ENCODE measurements at places on chromosomes 12 and 14.

- no peak for DNase-seq
Measured at GRCh38 chr14:21307637-21308036, 27.8 kb downstream of the RPGRIP1 start.

- DNase-seq: no peak
Measured at GRCh38 chr12:69129564-69129963, 109.8 kb upstream of the CPSF6 start.

DNA sequence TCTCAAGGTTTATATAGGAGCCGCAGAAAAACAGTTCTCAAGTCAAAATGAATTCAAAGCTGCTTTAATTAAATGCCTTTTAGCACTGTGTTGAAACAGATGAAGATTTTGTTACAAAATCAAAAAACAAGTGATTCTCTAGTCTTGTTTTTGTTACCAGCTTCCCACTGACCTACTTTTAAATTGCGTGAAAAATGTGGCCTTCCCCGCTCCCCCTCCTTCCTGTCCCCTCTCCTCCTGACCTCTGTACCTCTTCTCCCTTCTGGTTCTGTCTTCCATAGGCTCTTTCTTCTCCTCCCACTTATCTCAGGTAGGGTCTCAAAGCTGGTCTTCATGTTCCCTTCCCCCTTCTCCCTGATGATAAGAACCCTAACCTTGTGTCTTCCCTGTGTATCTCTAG is 90.0 kb upstream of the MDM1 start:
- DNase-seq: no peak

GRCh38 chr14:30389134-30389876 is 169.7 kb upstream of the G2E3 start:
- DNase-seq: peak; percentile 17

DNA sequence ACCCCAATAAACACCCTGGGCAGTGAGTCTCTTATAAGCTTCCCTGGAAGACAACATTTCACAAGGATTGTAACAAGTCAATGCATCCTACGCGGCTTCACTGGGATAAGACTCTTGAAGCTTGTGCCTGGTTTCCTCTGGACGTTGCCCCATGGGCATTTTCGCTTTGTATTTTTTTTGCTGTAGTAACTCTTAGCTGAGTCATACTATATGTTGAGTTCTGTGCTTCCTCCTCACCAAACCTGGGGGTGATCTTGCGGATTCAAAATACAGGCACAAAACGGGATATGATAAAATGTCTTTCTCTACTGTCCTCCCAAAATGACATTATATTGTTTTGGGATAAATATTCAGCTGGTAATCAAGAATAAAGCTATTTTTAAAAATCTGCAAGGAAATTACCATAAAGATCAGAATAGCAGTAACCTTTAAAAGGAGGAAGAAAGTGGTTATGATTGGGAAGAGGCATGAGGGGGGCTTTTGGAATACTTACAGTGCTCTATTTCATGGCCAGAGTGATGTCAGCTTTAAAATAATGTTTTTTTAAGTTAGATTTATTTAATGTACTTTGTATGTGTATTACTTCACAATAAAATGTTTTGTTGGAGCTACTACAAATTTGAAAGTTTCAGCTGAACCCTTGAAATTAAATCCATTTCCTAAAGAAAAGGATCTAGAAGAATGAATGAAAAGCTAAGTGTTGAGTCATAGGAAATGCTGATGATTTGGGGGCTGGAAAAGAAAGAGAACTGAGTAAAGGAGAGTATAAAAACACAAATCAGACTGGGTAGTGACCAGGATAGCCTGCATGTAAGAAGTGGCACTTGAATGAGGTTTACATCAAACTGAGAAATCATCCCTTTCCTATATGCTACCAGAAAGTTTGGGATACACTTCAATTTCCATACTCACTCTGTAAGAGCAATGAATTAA is 14.7 kb downstream of the BTBD7 start:
- no peak for DNase-seq

GRCh38 chr12:13198876-13199275 is 2.4 kb downstream of the EMP1 start:
- no peak for DNase-seq

GRCh38 chr12:42603246-42603990 is 13.9 kb upstream of the PRICKLE1 start:
- DNase-seq: no peak

DNA sequence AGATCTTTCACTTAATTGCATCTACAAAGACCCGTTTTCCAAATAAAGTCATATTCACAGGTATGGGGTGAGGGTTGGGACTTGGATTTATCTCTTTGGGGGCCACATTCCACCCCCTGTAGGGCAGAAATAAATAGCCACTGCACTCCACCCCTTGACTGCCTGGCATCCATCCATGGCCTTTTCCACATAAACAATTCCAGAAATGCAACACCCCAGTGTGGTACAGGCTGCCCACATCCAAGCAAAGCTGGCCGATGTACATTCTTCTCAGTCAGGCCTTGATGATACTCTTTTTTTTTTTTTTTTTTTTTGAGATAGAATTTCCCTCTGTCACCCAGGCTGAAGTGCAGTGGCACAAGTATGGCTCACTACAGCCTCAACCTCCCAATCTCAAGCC is 12.9 kb downstream of the DGLUCY start:
- no peak for DNase-seq

- DNase-seq: no peak
Measured at GRCh38 chr12:89225401-89225800, 126.9 kb downstream of the DUSP6 start.

- DNase-seq: no peak
Measured at GRCh38 chr14:54338696-54339317, 58.0 kb upstream of the CDKN3 start.

DNA sequence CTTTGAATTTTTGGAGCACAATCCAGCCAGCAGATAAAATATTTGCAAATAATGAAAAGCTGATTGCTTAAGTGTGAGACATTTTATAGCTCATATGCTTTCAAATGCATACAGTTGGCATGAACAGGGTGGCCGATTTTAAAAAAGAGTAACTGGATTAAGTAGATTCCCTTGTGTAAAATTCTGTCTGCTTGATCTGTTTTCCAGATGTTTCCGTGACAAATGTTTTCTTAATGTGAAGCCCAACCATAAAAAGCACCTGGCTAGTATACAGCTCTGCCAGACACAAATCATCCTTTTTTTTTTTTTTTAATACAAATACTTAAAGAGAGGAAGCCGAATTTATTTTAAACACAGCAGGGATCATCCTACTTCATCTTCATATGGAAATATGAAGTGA is 440.7 kb downstream of the CCER1 start:
- DNase-seq: no peak

DNA sequence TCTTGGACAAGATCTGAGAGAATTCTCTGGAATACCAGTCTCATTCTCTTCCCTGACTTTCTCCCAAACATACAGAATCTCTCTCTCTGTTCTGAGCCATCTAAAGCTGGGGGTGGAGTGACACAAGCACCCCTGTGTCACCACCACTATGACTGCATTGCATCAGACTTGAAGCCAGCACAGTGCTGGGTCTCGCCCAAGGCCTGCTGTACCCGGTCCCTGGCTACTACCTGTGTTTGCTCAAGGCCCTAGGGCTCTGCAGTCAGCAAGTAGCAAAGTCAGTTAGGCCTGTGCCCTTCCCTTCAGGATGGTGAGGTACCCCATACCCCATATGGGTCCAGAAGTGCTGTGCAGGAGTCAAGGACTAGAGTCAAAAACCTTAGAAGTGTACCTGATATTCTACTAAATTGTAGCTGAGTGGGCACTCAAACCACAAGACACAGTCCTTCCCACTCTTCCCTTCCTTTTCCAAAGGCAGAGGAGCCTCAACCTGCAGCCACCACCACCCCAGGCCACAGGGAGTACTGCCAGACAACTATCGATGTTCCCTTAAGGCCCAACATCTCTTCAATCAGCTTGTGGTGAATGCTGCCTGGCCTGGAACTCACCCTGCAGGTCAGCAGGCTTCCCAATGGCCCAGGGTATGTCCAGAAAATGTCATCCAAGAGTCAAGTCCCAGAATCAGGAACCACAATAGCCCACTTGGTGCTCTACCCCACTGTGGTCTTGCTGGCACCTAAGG is 21.2 kb upstream of the RDH16 start:
- DNase-seq: no peak

DNA sequence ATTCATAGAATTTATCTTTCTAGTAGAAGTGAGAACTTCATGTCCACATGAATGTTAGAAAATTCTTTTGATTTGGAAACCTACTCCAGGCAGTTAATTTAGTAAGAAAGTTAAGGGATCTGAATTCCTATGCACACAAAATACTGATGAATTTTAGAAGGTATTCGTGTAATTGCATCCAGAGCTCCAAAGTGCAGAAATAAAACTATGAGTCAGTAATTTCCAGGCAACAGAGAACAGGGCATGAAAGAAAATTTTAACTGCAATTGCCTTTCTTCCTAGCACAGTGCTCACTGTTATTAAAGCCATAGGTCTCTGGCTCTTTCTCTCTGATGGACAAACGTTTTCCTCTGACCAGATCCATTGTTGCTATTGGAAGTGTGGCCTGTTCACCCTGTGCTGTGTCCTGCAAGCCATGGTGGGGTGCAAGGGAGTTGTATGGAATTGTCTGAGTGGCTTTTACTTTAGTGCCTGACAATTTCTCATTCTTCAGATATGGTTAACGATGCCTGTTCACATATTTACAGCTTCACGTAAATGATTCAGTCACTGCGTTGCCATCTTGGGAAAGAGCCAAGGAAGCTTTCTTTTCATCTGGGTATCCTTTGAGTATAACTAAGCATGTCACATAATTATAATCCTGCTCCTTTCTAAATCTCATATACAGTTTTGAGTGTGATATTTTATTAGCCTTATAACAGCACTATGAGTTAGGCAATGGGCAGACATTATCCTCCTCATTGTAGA is 145.1 kb downstream of the ACSS3 start:
- no peak for DNase-seq

- no peak for DNase-seq
Measured at GRCh38 chr12:107368586-107368985, 275.2 kb upstream of the CRY1 start.

- no peak for DNase-seq
Measured at GRCh38 chr12:129401572-129401971, 502.3 kb downstream of the TMEM132D start.

DNA sequence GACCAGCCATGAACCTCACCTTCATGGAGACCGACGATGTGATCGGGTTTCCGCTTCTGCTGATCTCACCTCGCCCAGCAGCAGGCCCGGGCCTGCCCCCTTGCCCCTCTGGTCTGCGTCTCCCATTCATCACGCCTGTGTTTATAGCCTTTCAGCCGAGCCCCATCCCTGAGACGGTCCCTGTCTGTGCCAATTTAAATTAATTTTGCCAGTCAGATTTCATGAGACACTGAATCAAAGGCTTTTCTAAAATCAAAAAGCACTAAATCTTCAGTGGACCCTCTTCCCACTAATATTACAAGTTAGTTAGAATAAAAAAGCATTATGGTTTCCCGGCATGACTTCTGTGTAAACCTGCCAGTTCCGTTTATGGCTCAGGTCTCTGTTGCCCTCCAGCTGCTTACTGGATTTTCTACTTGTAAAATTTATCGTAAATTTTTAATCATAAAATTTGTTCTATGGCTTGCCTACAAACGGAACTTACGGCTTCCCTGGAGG is 155.9 kb downstream of the ESRRB start:
- no peak for DNase-seq

DNA sequence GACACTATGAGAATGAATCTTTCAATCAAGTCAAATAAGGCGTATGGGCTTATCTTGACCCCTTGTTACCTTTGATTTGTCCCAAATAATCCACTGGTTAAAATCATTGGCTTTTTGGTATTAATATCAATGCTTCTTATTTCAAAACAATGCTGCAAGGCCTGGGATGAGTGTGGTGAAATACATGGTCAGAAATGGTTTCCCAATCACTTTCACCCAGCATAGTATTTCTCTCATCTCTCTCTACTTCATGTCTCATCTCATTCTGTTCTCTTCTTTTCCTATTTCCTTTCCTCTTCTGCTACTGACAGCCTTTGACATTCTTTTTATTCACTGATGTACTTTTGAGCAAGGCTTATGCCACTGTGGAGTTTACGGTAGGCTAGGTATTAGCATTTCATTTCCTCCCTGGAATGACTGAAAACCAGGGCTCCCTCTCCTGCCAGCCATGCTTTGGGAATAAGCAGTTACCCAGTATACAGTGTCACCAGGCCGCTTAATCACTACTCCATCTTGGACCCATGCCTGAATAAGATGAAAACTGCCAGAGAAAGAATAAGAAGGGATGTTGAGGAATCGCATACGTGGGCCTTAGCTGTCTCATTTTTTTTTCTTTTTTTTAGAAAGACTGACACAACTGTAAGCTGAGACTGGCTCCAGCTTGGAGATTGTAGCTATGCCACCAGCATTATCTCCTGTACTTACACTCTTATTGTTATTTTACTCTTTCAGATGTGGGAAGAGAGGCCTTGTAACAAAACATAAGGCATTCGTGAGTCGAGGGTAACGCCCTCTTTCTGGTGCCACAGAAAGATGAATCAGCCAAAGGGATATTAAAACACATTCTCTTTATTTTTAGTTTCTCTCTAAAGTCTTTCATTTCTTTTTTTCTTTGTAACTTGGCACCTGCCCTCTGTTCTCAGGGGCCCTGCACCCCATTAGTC is 53.5 kb downstream of the IGF1 start:
- DNase-seq: no peak

GRCh38 chr14:24633353-24633752 is 637 bp downstream of the GZMB start:
- no peak for DNase-seq

DNA sequence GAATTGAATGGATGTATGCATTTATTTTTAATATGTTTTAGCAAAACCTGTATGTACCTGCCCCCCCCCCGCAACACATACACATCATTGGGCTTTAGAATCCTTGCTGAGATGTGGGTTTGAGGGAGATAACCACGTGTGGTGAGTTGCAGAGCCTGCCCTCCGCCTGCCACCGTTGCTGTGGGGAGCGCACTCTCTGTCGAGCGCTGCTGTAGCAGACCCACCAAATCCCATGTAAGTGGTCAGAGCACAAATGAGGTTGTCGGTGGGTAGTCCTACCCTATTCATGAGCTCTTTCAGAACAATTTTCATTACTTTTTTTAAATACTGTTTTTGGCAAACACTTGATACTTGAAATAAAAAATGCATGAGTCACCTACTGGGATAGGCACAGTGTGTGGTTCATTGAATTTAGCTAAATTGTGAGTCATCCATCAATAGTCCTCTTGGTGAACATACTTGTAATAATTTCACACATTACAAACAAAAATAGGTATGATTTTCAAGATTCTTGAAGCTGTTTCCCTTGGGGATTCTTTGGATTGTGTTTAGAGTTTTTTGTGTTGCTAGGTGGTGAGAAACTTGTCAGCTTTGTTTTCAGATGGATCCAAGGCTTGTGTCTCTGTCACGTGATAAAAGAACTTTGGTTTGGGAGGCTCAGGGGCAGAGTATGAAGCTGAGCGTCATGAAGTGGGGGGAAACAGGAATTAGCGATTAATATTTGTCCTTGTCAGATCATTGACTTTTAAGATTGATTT is 107.6 kb downstream of the PTCSC3 start:
- DNase-seq: no peak
